DND-41 (cell line): ENCODE measurements at places on chromosomes 13 and 19.

DNA sequence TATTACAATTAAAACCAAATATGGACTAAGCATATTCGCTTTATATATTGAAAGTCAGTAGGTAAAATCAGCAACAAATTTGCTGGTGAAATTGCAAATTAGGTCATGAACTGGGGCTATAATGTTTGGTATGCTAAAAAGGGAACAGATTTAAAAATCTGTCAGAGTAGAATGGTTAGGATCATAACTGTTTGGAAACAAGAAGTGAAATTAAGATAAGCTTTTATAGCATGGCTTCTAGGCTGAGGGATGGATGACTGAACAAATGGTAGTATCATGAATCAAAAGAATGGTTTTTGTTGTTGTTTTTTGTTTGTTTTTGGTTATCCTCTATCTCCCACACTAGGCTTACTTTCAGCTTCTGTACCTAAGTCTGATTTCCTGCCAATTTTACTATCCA, 1090.4 kb downstream of the PCDH9 start:
- no peak for DNase-seq

- DNase-seq: no peak
Observed at GRCh38 chr13:85441364-85441763, 357.9 kb downstream of the SLITRK6 start.

DNA sequence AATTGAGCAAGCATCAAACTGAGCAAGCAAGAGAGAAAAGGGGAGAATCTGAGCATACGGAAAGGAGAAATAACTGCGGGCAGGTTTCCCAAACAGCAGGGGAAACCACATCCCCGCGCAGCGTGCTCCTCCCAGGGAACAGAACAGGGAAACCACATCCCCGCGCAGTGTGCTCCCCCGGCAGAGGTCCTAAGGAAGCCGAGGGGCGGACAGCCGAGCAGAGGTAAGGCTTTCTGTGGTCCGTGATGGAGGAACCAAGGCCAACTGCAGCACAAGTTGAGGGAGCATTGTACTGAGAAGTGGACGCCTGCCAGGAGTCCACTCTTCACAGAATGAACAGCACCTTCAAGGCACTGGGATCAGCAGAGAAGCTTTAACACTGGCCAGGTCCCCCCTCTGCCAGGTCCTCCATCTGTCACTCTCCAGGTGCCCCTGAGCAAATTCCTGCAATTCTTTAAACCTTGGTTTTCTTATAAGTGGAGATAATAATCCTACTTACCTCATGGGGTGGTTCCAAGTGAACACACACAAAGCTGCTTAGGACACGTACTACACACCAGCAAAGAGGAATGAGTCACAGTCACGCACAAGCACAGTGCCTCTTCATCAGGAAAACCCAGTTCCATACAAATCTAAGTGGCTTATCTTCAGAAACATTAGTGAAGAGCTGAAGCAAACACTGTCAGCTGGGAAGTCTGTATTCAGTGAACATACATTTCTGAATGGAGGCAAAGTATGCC, 23.0 kb upstream of the LAMP1 start:
- DNase-seq: no peak

DNA sequence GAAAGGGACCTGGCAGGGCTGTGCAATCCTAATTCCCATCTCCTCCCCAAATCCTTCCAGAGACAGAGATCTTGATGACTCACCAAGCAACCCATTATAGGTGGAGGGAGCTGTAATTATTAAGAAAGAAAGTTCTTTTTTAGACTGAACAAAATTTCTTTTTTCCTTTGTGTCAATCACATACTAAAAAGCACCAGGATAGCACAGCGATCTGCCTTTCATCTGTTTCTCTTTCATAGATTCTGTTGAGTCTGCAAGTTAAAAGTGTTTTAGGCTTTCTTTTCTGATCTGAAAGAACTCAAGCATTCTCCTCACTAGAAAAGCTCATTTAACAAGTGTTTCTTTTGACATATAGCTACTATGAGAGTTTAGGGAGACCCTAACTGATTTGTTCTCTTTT, 222.8 kb downstream of the DCT start:
- DNase-seq: no peak

DNA sequence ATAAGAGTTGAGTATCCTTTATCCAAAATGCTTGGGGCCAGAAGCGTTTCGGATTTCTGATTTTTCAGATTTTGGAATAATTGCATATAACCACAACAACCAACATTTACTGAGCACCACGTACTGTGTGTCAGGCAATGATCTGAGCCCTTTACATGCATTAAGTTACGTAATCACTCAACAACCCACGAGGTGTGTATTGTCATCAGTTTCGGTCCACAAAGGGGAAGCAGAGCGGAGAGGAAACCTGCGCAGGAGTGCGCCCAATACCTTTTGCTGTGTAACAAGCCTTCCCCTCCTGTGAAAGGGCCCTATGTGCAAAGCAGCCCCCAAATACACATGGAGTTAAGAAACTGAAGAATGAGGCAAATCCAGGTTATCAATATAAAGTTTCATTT, 20.7 kb upstream of the NLRP12 start:
- DNase-seq: no peak

DNA sequence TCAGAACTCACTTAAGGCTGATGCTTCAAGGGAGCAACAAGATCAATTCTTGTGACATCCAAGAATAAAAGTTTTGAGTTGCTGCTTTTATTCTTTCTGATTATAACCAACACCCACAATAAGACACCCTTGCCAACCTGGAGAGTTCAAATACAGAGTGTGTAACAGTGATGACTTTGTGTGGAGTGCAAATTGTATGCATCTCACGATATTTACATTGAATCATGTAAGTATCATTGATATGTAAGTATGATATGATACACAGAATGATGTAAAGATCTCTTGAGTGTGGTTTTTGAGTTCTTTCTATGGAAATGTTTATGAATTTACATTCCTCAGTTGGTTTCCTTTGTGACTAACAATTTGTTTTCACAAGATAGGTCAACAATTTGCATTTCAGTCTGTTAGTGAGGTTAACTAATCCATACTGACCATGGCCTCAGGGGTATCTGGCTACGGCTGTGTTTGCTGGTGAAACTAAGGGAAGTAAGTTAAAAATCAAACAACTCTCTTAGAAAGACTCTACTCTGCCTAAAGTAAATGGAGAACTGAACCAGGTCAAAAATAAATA, 12.4 kb downstream of the LHFPL6 start:
- no peak for DNase-seq
